Neural crest cell (in vitro differentiated cells): ENCODE measurements at places on chromosomes 3 and 15.
A peak's percentile ranks its signal among the peaks of the same experiment; 100 is the strongest.

GRCh38 chr3:62237286-62237948, 135.9 kb downstream of the FEZF2 start:
- DNase-seq, result no peak
- H3K4me3 ChIP-seq, result no peak overlapping the region
- H3K36me3 ChIP-seq, result no peaks in the 10 kb centered on the region
- no peaks in the 10 kb centered on the region for H3K27me3 ChIP-seq
- H3K4me1 ChIP-seq, result peaks cover 35% of the 10 kb centered on the region
- no peak overlapping the region for H3K27ac ChIP-seq

- H3K4me3 ChIP-seq, result peak within 1 kb of the TSS; percentile 87
- H3K27ac ChIP-seq, result peak within 1 kb of the TSS; percentile 84
- H3K27me3 ChIP-seq, result no peaks in the 10 kb centered on the region
- H3K4me1 ChIP-seq, result peaks cover 33% of the 10 kb centered on the region
- peaks cover 3% of the 10 kb centered on the region for H3K36me3 ChIP-seq
- peak; percentile 89 for DNase-seq
Observed at GRCh38 chr15:78811124-78811824, at the start of gene ADAMTS7. TSS of gene ADAMTS7 (minus strand) at chr15:78811464. CDS start at chr15:78811220, 244 bp downstream.

- H3K36me3 ChIP-seq, result no peaks in the 10 kb centered on the region
- H3K4me1 ChIP-seq, result no peaks in the 10 kb centered on the region
- no peak overlapping the region for H3K4me3 ChIP-seq
- DNase-seq, result no peak
- no peaks in the 10 kb centered on the region for H3K27me3 ChIP-seq
Observed at GRCh38 chr15:68524753-68525584, 53.8 kb upstream of the CORO2B start.

DNA sequence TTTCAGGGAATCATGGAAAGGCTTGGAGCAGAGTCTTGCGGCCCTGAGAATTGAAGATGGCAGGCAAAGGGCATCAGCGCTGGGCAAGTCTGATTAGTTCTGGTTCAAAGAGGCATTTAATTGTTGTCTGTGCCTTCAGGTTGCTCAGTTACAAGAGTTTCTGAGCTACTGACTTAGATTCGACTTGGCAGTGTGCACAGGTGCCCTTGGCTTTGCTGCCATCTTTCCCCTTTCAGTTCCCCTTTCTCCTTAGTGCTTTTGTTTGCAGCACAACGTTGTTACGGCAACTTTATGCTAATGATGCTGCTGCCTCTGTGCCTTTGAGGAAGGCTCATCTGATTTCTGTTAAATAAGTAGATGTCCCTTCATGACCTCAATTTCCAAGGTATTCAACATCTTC, 12.5 kb downstream of the P2RY14 start:
- H3K4me3 ChIP-seq, result no peak overlapping the region
- DNase-seq, result no peak
- peaks cover 10% of the 10 kb centered on the region for H3K4me1 ChIP-seq
- peaks cover 3% of the 10 kb centered on the region for H3K36me3 ChIP-seq

GRCh38 chr15:73593304-73594074, 39.7 kb downstream of the NPTN start:
- no peak overlapping the region for H3K27ac ChIP-seq
- H3K4me3 ChIP-seq, result no peak overlapping the region
- H3K27me3 ChIP-seq, result no peaks in the 10 kb centered on the region
- no peak for DNase-seq
- H3K4me1 ChIP-seq, result peaks cover 23% of the 10 kb centered on the region

- no peak for DNase-seq
- H3K4me3 ChIP-seq, result no peak overlapping the region
- H3K27ac ChIP-seq, result no peak overlapping the region
- no peaks in the 10 kb centered on the region for H3K27me3 ChIP-seq
Observed at GRCh38 chr3:146125951-146126350, 35.0 kb downstream of the PLOD2 start.

DNA sequence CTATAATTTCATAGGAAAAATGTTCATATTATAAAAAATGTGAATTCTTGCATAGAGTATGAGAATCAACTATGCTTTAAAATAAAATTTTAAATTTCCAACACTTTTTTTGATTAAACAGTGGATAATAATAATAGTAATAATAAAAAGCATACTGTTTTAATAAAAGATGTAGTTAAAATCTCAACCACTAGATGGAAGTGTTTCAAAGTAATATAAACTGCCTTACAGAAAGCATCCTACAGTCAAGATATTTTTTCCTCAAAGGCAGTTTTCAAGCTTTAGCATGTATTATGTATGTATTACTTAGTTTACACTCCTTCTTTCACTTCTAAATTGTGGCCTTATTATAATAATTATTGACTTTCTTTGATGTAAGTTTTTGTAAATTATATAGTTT, 217.5 kb downstream of the CHL1 start:
- no peaks in the 10 kb centered on the region for H3K36me3 ChIP-seq
- no peak overlapping the region for H3K27ac ChIP-seq
- peaks cover 37% of the 10 kb centered on the region for H3K27me3 ChIP-seq
- H3K4me1 ChIP-seq, result no peaks in the 10 kb centered on the region

DNA sequence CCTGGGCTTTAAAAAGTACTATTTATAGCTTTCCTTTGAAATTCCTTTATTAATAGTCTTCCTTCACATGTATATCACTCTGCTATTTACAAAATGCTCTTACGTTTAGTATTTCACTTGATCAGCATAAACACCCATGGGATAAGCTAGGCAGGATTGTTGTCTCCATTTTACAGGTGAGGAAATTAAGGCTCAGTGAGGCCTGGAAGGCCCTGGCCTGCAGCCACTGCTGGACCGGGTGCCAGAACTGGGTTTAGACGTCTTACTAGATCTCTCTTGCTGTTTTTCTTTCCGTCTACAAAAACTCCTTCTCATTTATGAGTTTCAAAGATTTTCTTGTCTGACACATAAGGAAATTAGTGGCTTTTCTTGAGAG, 236.4 kb downstream of the LPP start:
- no peaks in the 10 kb centered on the region for H3K36me3 ChIP-seq
- no peak overlapping the region for H3K4me3 ChIP-seq
- no peak for DNase-seq
- no peaks in the 10 kb centered on the region for H3K27me3 ChIP-seq
- H3K27ac ChIP-seq, result no peak overlapping the region

DNA sequence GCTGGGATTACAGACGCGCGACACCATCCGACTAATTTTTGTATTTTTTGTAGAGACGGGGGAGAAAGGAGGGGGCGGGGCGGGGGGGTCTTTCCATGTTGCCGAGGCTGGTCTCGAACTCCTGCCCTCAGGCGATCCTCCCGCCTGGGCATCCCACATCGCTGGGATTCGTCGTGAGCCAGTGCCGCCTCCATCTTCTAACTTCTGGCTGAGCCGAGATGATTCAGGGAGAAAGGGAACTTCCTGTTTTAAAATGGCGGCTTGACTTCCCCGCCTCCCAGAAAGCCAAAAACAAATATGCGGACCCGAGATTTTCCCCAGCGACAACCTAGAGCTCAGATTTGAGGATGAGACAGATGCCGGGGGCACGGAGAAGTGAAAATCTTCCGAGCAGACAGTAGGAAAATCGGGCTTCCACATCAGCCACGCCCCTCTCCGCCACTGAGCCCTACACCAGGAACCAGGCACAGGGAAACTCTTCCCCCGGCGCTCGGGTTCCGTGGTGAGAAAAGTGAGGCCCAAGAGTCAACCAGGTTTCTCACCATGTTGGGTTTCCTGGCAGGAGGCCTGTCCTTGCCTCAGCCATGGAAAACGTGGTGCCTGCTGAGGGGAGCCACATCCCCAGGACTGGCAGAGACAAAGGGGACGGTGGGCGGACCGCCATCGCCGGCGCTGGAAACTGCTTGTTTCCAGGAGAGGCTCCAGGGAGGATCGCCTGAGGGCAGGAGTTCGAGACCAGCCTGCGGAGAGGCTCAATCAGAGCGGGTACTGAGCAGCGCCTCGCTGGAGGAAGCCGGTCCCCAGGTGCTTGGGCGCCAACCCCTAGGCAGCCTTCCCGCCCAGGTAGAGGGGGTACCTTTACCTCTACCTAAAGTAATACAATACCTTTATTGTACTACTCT, 18.7 kb downstream of the CHST14 start:
- no peak overlapping the region for H3K27ac ChIP-seq
- DNase-seq, result no peak
- H3K36me3 ChIP-seq, result no peaks in the 10 kb centered on the region
- peaks cover 13% of the 10 kb centered on the region for H3K4me1 ChIP-seq
- H3K4me3 ChIP-seq, result no peak overlapping the region

- DNase-seq, result no peak
- peak overlapping the region; percentile 50 for H3K4me3 ChIP-seq
- H3K4me1 ChIP-seq, result peaks cover 9% of the 10 kb centered on the region
Observed at GRCh38 chr3:48652923-48653715, 9.6 kb downstream of the CELSR3 start.

- DNase-seq, result no peak
- no peaks in the 10 kb centered on the region for H3K36me3 ChIP-seq
- H3K27ac ChIP-seq, result no peak overlapping the region
- no peaks in the 10 kb centered on the region for H3K4me1 ChIP-seq
Observed at GRCh38 chr3:73074781-73075180, 13.3 kb downstream of the EBLN2 start.

GRCh38 chr15:80380154-80380553, 24.0 kb upstream of the ARNT2 start:
- peak overlapping the region; percentile 94 for H3K27ac ChIP-seq
- peak overlapping the region; percentile 50 for H3K4me3 ChIP-seq
- peaks cover 36% of the 10 kb centered on the region for H3K4me1 ChIP-seq

GRCh38 chr3:3127432-3128010, 781 bp downstream of the TRNT1 start:
- no peaks in the 10 kb centered on the region for H3K27me3 ChIP-seq
- peaks cover 13% of the 10 kb centered on the region for H3K36me3 ChIP-seq
- DNase-seq, result no peak

- no peak for DNase-seq
- H3K27me3 ChIP-seq, result no peaks in the 10 kb centered on the region
- H3K27ac ChIP-seq, result no peak overlapping the region
Observed at GRCh38 chr3:108182339-108182738, 39.9 kb downstream of the IFT57 start.

GRCh38 chr3:53513556-53514190, 19.3 kb downstream of the CACNA1D start:
- H3K27me3 ChIP-seq, result peaks cover 3% of the 10 kb centered on the region
- H3K27ac ChIP-seq, result no peak overlapping the region
- no peaks in the 10 kb centered on the region for H3K36me3 ChIP-seq
- peaks cover 33% of the 10 kb centered on the region for H3K4me1 ChIP-seq

- no peaks in the 10 kb centered on the region for H3K27me3 ChIP-seq
- no peak overlapping the region for H3K4me3 ChIP-seq
- H3K36me3 ChIP-seq, result peaks cover 4% of the 10 kb centered on the region
- no peak overlapping the region for H3K27ac ChIP-seq
Observed at GRCh38 chr3:51340989-51341636, 44.0 kb upstream of the MANF start.

DNA sequence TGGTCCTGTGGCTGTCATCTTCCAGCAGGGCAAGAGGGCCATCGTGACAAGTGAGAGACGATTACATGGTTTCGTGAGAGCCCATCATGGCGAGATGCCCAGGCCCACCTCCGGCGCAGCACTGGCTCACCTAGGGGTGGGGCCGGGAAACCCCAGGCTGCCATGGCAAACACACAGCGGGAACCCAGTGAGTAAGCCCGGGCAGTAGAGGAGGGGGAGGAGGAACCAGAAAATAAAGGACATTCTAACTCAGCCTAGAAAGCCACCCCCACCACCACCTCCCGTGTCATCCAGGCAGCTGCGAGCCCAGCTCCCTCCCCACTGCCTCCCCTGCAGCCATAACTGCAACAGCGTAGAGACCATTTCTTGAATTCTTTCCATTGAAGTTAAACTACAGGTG, 52.3 kb downstream of the PCSK6 start:
- H3K27me3 ChIP-seq, result no peaks in the 10 kb centered on the region
- no peak overlapping the region for H3K4me3 ChIP-seq
- H3K36me3 ChIP-seq, result peaks cover 2% of the 10 kb centered on the region
- no peak for DNase-seq

DNA sequence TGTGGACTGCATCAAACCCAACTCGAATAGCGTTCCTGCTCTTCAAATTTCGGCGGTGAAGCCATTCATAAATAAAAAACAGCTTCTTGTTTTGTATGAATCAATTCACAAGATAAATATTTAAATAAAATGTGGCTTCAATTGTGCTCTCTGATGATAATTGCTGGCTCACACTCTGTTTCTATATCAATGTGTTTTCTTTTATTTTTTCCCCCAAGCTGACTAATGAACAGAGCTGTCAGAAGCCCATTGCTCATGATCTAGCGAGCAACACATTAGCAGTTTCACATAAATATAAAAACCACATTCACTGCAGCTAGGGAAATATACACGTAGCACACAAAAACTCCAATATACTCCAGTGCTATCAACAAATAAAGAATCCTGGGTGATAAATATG, 45.0 kb upstream of the FOXP1 start:
- no peaks in the 10 kb centered on the region for H3K4me1 ChIP-seq
- H3K27ac ChIP-seq, result no peak overlapping the region
- no peak for DNase-seq
- H3K36me3 ChIP-seq, result no peaks in the 10 kb centered on the region
- no peak overlapping the region for H3K4me3 ChIP-seq

DNA sequence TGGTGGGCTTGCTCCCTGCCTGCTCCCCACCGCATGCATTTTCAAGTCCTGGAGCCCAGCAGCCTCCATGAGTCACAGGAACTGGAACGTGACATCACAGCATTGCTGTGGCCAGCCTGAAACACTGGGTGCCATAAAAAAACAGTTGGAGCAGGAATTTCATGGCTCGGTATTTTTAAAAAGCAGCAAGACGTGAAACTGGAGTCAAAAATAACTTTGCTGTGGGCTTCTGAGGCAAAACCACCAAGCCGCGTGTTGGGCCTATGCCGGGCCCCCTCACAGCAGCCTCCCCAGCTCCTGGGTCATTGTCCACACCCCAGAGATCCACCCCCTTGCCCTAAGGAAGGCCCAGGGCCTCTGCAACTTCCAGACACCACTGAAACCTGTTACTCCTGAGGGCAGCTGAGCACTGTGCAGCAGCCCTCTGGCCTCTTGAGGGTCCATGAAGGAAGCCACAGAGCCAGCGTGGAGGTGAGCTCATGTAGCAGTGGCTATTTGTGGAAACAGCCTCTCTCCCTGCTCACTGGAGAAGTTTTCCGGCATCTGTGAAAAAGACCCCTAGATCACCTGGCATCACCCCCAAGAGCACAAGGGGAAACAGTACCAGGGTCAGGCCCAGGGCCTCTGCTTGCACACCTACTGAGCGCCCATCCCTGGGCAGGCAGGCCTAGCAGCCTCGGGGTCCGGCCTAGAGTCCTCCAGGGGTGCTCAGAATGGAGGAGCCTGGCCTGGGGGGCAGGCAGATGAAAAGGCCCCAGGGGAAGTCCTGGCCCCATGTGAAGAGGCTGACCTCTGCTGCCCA, 34.0 kb upstream of the DUSP7 start:
- H3K4me1 ChIP-seq, result peaks cover 45% of the 10 kb centered on the region
- H3K36me3 ChIP-seq, result peaks cover 4% of the 10 kb centered on the region
- DNase-seq, result no peak
- peak overlapping the region; percentile 87 for H3K27ac ChIP-seq

DNA sequence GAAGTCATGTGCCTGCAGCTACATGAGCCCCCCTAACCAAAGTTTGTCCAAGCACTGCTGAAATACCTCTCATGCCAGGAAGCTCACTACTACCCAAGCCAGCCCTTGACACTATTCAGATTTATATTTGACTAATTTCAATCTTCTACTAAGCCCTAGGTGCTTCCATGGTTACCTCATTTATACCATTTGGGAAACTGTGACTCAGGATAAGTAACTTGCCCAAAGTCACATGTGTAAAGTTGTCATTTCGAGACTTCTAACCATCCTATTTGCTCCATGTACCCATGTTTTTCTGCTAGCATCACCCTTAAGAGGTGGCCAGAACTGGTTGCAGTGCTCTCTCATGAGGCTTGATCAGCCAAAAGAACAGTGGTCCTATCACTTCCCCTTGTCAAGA, 20.7 kb upstream of the TIMP4 start:
- DNase-seq, result no peak
- H3K27ac ChIP-seq, result no peak overlapping the region
- no peak overlapping the region for H3K4me3 ChIP-seq
- H3K4me1 ChIP-seq, result no peaks in the 10 kb centered on the region
- H3K36me3 ChIP-seq, result no peaks in the 10 kb centered on the region
